ACHN (cell line): ENCODE measurements at places on chromosomes 6 and 20.

GRCh38 chr6:28988536-28989311, 16.4 kb downstream of the ZNF311 start:
- DNase-seq = no peak

DNA sequence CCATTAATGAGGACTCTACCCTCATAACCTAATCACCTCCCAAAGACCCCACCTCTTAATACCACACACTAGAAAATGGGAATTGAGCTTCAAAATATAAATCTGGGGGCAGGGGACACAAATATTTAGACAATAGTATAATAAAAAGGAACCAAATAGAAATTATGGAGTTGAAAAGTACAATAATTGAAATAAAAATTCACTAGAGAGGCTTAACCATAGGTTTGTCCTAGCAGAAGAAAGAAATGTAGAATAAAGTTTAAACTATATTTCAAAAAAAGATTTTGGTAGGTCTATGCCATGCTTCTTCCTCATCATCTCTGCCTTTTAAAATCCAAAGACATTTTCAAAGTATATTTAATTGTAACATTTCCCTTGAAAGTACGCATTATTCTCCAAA, 19.5 kb upstream of the HLA-DQA1 start:
- no peak for DNase-seq

DNA sequence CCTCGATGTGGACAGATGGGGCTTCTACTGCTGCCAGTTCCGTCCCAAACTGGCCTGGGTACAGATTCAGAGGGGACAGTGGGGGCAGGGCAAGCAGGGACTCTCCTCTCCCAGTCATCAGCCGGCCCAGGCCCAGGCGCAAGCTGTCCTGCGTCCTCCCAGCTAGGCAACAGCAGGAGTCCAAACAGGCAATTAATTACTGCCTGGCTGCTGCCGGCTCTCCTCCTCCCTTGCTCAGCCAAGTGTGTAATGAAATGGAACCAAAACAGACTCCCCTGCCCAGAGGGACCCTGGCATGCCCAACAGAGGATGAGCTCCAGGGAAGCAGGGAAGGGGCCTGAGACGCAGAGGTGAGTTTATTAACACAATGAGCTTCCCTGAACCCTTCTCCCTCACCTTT, 17.8 kb upstream of the SLC32A1 start:
- DNase-seq = no peak

- DNase-seq = no peak
Measured at GRCh38 chr6:138979365-138979764, 8.7 kb downstream of the REPS1 start.

- DNase-seq = no peak
Measured at GRCh38 chr6:130183271-130184222, 39.2 kb downstream of the SAMD3 start.

DNA sequence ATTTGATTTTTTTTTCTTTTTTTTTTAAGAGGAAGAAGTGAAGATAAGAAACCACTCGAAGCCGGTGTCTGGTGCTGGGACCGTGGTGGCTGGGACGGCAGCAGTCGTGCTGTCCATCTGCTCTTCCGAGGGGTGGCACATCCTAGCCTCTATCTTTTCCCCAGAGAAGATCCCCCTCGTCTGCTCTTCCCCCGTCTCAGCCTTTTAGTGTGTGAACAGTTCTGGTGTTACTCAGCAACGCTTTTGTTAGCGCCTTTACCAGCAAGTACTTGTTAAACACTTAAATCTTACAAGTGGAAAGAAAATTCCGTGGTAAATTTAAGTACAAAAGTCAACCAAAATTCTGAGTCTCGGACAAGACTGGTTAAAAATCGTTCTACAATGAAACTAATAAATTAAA, 90.1 kb downstream of the RSPH3 start:
- DNase-seq = no peak

- DNase-seq = no peak
Measured at GRCh38 chr6:146341493-146342230, 202.0 kb upstream of the RAB32 start.

DNA sequence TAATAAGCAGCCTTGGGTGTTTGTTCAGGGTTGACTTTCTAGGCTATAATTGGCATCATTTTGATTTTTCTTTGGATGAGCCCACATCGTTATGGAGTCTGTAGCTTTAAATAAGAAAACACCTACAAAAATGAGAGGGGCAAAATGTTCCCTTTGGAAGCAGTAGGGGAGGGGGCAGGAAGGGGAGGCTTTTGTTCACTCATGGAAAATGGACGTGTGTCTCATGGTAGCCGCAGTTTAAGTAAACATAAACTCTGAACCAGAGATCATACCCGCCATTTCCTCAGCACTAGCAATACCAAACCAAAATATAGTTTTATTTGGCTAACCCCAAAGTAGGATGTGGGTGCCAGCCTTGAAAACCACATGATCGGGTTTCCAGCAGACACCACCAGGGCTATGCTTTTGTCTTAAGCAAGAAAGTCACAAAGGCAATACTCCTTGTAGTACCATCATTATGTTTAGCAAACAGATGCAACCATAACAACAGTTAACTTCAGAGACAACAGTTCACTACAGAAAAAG, 572.5 kb upstream of the JAG1 start:
- no peak for DNase-seq

- DNase-seq = no peak
Measured at GRCh38 chr20:51042657-51043247, 19.8 kb upstream of the KCNG1 start.

DNA sequence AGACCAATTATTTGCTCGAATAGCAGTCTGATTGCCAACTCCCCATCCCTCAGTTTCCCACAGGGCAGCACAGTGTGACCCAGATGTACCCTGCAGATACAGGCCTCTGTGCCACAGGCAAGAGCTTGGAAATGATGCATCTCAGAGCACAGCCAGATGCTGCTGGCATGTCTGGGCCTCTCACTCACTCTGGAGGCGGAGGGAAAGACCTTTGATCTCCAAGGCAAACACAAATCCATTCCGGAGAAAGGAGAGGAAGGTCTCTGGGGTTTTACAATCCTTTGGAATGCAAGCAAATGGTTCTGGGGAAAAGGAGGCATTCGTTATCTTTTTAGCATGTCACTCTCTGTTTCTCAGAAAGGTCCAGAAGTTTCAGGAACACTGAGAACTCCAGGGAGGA, 74.2 kb downstream of the RIOK1 start:
- no peak for DNase-seq
